Fibroblast of upper back skin (primary cell): ENCODE measurements at places on chromosomes 3 and 15.
A peak's percentile ranks its signal among the peaks of the same experiment; 100 is the strongest.

DNA sequence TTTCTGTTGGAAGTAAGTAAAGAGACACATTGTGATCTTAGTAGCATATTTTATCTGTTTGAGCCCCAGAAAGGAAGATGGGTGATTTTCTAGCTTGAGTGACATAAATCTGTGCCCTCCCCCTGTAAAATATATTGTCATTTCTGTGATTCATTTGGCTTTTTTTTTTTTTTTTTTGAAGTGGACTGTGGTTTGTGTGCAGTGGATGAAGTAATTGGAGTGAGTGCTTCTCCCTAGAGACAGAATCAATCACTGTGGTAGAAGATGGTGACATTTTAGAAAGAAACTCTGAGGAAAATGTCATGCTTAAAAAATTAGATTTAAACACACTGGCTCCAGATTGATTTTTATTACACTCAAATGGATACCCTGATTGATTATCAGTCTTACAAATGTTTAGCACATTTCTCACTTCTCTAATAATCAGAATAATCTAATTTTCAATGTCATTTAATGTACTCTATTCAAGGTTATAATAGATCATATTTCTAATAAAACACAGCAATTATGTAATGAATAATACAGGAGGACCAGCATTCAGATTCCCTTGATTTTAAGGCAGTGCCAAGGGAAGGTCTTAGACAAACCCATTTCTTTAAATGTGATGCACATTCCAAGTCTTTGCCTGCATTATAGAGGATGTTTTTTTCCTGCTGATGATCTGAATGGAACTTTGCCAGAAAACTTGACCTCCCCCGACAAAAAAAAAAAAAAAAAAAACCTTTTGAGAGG is 116.6 kb downstream of the TOP2B start:
- DNase-seq = peak; percentile 85

GRCh38 chr3:152094406-152094805 is 174.3 kb upstream of the MBNL1 start:
- peak; percentile 61 for DNase-seq

DNA sequence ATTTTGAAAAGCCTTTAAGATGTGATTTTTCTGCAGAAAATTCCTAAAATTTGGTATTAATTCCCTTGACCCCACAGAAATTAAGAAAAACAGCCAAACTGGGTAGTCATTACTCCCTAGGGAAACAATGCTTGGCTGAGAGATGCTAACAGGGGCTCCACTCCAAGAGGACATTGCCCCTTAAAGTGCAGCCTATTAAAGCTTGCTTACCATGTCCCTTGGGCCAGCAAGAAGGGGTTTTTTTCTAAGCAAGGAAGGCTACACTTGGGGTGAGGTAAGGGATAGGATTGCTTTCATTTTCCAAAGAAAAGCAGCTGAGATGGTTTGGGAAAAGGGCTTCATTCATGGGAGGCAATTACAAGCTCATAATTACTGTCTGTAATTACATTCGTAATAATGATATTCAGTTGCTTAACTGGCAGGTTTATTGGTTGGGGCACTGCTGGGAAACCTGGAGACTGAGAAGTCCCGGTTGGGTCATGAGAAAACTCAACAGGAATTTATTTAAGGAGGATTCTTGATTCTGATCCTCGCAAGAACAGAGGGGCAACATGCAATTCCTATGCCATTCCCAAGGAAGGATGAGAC is 247.5 kb downstream of the NR1D2 start:
- DNase-seq = no peak

DNA sequence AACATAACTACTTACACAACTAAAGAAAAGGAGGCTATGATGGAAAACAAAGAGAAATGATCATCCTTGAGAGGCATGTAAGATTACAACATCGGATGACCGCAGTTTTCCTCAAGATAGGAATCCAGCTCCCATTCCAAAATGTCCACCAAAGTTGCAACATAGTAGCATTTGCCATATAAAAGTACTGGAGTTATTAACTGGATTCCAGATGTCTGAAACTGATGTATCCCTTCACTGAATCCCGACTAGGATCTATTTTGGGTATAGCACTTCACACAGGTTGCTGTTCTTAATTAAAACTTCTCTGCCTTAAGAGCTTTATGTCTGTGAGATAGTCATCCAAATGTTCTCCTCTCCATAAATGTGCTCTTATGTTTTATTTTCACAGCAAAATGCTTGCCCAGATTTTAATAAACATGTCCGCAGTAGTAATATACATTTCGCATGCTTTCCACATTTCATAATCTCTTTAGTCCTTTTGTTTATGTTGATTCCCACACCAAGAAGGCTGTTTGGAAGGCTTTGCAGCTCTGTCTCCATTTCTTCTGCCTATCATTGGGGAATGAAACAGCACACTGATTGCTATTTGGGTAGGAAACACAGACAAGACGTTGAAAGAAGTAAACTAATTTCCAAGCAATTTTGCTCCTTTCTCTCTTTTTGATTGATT is 716.5 kb upstream of the CFAP20DC start:
- peak; percentile 95 for DNase-seq

DNA sequence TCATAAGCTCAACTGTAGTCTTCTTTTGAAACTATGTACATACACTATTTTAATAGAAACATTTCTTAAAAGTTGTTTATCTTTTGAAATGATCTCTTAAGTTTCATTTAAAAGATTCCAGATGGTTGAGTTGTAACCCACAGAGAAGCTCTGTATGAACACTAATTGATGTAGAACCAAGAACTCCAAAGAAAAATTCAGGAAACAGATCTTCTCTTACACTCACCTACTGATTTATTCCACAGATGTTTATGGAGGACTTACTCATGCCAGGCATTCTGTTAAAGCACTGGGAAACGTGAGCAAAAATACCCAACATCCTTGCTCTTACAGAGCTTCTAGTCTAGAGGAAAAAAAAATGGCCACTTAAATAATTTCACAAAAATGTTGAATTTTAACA is 551.1 kb downstream of the NAALADL2 start:
- peak; percentile 81 for DNase-seq

- DNase-seq = peak; percentile 39
These were observed 27.2 kb downstream of the SYNM start for GRCh38 chr15:99132122-99132521.

GRCh38 chr3:158379517-158379916 is 191.5 kb upstream of the MLF1 start:
- no peak for DNase-seq

- no peak for DNase-seq
These were observed 213.0 kb downstream of the PCCB start for GRCh38 chr3:136463170-136463569.

- DNase-seq = no peak
These were observed 512 bp downstream of the IQCF5 start for GRCh38 chr3:51874889-51875288.

- no peak for DNase-seq
These were observed 188.1 kb upstream of the CBLB start for GRCh38 chr3:106056931-106057330.

DNA sequence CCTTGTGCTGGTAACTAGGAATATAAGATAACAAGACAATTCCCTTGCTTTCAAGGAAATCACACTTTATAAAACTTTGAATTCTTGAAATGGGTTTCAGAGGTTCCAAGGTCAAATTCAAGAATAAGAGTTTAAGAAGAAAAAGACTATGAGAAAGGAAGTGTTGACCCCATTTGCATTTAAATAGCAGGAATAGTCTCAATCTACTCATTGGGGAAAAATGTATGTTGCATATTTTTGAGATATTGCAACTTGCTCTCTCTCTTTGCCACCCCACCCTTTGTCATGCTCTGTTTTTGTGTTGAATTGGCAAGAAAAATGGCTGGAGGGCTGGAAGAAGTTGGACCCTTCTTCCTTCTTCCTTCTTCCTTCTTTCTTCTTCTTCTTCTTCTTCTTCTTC is 699.2 kb downstream of the TUSC7 start:
- peak; percentile 66 for DNase-seq

- DNase-seq = no peak
These were observed 24.2 kb downstream of the SOX2 start for GRCh38 chr3:181735911-181736310.

DNA sequence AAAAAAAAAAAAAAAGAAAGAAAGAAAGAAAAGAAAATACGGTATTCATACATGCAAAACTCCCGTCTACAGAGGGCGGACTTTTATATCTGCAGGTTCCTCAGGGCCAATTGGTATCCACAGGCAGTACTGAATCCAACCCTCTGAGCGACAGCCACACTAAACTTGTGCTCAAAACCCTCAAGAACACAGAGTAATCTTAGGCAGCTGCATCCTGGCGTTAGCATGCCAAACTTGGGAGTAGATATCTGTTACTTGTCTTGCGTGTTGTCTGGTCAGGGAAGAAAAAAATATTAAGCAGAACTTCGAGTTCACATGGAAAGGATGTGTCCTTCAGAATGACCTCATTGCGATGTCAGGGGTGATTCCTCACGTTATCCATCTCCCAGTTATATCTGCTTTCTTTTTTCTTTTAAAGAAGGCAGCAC is 12.8 kb downstream of the SNAP23 start:
- no peak for DNase-seq

- DNase-seq = no peak
These were observed 27.0 kb downstream of the VIPR1 start for GRCh38 chr3:42529468-42529867.

GRCh38 chr3:30750967-30751366 is 143.5 kb downstream of the GADL1 start:
- no peak for DNase-seq

DNA sequence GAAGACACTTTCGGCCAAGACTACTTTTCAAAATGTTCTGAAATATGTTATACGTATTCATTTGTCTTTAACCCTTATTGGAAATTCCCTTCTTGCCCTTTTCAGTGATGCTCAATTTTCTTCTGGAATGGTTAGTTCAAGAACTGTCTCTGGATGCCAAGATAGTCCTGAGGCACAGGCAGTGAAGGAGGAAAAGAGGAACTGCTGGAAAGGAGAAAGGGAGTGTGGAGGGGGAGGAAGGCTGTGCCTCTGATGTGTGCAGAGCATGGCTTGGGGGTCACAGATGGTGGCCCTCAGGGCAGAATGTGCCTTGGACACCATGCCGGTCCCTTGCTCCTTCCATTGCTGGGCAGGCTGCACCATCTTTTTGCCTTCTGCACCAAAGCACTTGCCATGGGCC is 73.7 kb downstream of the CEP63 start:
- no peak for DNase-seq

DNA sequence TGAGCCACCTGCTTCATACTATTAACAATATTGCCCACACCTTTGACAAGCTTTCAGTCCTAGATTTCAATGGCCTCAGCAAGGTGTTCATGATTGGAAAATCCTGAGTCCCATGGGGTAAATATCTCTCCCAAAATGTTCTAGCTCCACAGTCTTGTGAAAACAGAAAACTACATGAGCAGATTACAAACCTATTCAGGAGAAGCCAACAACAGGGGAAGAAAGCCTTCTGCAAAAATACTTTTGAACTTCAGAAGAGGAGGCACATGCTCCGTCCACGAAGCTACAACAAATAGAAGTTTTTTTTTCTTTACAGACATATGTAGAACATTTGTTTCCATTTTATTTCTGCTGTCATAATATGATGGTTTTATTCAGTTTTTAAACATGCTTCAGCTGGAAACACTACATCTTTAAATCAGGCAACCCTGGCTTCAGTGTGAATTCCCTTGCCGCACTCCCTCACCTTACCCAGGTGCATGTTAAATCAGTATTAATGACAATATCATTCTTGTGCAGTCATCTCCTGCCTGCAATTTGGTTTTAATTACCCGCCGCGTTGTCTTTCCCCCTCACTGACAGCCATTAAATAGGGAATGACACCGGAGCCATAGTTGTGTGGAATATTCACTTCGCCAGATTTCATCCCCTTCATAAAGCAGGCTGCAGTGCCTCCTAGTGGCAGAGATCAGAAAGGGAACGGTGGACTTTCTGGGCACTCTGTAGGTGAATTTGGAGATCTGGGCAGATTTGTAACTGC is 725.5 kb upstream of the ARRDC4 start:
- peak; percentile 35 for DNase-seq

DNA sequence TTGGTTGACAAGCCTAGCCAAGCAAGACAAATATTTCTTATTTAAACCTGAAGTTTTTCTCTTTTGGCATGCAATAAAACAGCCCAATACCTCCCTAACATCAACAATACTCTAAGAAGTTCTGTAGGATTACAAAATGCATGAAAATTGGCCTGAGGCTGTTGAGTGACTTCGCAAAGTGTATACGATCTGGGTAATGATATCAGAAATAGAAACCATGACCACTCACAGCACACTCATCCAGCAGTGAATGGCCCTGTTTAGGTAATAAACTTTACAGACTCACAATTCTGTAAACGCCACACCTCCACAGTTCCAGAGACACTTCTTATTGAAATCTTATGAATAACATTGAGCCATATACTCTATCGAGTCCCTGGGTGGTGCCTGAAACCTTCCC is 83.0 kb upstream of the NAALADL2 start:
- DNase-seq = no peak

GRCh38 chr15:39251413-39252133 is 329.3 kb upstream of the THBS1 start:
- peak; percentile 77 for DNase-seq

- DNase-seq = no peak
These were observed 328.0 kb downstream of the UACA start for GRCh38 chr15:70435369-70435768.

- DNase-seq = no peak
These were observed 16.3 kb upstream of the TIPARP start for GRCh38 chr3:156657862-156658731.

DNA sequence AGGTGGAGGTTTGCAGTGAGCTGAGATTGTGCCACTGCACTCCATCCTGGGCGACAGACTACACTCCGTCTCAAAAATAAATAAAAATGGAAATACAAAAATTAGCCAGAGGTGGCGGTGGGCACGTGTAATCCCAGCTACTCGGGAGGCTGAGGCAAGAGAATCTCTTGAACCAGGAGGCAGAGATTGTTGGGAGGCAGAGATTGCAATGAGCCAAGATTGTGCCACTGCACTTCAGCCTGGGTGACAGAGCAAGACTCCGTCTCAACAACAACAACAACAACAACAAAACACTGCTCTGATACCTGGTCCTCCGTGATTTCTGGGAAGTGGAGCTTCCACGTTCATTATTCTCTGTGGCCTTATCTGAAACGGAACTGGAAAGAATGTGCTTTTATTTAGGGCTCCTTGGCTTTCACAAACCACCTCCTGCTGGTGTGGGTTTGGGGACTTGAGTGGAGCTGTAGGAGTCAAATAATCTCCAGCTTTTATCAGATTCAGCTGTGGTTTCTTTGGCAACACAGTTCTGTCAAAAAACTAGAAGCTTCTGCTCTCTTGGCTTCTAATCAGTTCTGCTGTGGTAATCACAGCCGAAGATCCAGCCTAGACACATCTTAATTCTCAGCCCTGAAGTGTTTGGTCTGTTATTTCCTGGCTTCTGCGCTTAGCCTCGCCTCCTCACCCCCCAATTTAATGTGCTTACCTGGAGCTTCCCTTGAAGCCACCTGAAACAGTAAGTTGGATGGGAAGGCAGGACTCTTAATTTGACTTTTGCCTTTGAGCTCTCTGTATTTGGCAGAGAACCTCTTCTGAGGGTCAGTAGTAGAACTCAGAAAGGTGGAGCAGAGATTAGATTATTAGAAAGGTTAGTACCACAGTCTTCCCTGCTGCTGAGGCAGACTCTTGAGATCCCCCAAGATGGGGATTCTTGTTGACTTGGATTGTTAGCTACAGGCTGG is 21.4 kb downstream of the IRAK2 start:
- DNase-seq = no peak

GRCh38 chr15:36472672-36473071 is 106.8 kb upstream of the CDIN1 start:
- peak; percentile 26 for DNase-seq
